Non-pigmented ciliary epithelial cell (primary cell): ENCODE measurements at places on chromosomes 11 and 22.

- DNase-seq = no peak
Observed at GRCh38 chr11:112016765-112017376, 8.3 kb upstream of the DLAT start.

GRCh38 chr22:33337524-33337923, 279.3 kb upstream of the SYN3 start:
- no peak for DNase-seq

DNA sequence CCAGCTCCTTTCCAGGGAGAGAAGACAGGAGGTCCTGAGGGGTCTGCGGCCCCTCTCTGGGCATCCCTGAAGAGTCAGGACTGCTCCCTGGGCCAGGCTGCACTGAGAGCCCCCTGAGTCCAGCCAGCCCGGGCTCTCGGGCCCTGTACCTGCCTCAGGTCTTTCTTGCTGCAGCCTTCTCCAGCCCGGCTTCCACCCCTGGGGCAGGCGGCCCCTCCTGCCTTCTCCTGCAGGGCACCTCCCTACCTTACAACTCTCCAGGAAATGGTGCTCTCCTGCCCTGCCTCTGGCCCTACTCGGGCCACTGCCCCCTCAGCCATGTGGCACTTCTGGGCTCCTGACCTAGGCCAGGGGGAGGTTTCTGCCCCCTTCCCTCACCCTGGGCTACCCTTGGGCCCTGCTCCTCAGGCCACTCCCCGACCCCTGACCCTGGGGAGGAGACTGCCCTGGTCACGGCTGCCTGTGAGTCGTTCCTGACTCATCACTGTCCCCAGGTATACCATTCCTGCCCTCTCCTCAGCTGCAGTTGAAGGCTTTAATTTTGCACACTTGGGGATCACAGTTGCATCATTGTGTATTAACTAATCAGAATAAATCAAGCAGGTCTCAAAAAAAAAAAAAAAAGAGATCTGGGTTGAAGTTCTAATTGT, 251.1 kb downstream of the NXPE2 start:
- no peak for DNase-seq

GRCh38 chr22:29740216-29740615, 20.4 kb downstream of the CABP7 start:
- DNase-seq = no peak

GRCh38 chr11:9947231-9947864, 283.5 kb downstream of the SWAP70 start:
- no peak for DNase-seq

- DNase-seq = no peak
Observed at GRCh38 chr22:23574877-23575276, 5.2 kb downstream of the IGLL1 start.

GRCh38 chr22:19719050-19719482, 4.3 kb upstream of the GP1BB start:
- no peak for DNase-seq

- no peak for DNase-seq
Observed at GRCh38 chr11:75270896-75271418, 30.4 kb downstream of the TPBGL start.

GRCh38 chr11:124977006-124977405, 23.0 kb downstream of the CCDC15 start:
- DNase-seq = no peak

DNA sequence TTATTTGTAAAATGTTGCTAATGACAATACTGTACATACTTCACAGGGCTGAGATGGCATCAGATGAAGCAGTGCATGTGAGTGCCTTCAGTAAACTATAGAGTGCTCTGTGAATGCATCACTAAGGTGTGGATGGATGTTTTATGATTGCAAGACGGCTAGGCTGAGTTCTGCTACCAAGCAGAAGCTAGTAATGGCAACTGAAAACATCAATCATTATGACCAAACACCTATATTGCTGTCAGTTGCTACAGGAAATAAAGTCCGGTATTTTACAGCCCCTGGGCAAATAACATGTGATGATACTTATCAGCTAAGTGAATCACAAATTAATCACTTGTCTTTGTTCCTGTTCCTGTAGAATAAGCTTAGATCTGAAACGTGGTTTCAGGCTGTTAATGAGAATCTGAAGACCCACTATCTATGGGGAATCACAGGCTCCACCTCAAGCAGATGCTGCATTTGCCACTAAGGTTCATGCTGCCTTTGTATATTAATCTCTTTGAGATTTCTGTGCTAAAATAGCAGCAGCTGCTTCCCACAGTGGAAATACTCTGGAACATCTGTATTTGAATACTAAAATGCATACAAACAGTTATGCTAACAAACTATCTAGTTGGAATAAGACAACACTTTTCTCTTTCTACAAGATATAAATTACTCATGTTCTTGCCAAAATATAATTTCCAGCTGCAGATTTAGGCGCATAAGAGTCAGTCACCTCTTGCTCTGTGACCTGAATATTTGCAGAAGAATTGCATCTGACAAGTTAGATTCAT, 254.0 kb upstream of the PITPNB start:
- no peak for DNase-seq

DNA sequence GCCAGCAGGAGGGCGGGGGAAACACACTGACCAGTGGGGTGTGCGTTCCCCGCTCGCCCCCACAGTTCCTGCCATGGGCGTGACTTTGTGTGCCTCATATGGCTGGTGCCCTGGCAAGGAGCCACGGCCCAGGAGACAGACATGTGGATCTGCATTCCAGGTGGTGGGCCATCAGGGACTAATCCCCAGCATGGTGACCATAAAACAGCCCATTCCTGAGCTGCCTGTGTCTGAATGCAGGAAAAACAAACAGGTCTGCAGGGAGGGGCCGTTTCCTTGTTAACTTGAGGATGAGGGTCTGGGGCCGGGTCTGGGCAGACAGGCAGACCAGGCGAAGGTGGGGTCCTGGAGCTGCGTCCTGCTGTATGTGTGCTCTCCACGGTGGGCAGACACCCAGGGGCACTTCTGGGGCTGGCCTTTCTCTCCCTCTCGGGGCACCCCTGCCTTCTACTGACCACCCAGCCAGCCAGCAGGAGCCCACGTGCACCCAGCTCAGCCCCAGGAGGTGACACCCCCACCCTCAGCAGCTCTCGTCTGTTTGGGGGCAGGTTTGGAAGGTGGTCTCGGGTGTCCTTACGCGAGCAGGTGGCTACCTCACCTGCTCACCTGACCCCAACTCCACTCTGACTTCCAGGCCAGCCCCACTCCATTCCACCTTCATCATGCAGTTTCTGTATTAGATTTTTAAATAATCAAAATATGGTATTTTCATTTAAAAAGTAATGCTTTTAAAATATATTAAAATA, 120.3 kb downstream of the KCNQ1OT1 start:
- no peak for DNase-seq

DNA sequence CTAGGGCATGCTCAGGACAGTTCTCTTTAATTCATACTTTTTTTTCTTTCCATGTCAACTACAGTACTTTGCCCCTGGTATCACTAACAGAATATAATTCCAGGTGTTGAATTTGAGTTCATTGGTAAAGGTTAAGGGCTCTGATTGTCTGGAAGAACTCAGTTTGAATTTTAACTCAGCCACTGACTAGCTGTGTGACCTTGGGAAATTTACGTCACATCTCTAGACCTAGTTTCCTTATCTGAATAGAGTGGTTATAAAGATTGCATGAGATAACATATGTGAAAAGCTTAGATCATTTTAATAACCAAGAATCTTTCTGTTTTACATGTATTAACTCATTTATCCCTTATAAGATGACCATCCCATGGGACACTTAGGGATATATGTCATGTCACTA, 15.8 kb upstream of the ZC3H12C start:
- DNase-seq = no peak

DNA sequence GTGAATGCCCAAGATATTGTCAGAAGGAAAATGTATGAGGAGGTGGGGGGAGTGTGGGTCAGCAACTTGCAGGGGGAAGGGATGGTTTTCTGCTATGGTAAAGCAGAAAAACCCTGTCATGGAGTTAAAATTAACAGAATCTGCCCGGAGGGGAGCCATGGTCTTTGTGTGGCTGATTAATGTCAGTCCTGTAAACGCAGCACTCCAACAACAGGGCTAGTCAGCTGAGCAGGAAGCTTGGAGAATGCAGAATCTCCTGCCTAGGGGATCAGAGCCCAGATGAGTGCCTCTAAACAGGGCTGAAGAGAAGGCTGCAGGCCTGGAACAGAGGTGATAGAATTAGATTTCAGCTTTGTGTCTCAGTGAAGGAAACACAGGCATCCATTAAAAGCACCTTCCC, 140.9 kb upstream of the MTNR1B start:
- no peak for DNase-seq

DNA sequence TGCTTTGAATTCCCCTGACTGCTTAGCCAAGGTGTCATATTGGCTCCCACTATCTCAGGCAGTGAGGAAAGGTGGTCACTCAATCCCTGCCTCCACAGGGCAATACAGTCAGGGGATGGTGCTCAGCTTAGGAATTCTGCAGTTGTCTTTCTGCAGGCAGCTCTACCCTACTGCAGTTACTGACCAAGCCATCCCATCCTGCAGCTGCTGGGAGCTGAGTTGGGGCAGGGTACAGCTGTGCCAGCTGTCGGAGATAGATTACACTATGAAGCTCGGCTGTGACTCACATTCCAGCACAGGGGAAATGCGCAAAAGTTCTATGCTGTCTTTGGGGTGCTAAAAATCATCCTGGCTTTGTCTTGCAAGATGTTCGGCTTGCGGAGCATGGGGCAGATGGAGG, 4.4 kb upstream of the DAGLA start:
- DNase-seq = no peak

DNA sequence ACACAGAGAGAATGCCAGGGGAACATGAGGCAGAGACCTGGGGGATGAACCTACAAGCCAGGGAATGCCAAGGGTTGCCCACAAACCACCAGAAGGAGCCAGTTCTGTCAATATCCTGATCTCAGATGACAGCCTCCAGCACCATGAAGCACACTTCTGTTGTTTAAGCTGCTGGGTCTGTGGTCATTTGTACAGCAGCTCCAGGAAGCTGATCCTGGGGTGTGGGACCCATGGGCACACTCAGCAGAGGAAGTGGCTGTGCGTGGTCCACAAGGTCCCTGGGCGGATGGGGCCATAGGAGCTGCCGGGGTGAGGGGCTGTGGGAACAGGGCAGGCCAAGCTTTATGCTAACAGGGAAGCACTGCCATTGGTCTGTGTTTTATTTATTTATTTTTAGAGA, 12.1 kb downstream of the PPM1F start:
- DNase-seq = no peak

GRCh38 chr11:71120471-71120896, 131.9 kb downstream of the SHANK2 start:
- DNase-seq = no peak

- no peak for DNase-seq
Observed at GRCh38 chr22:22880645-22881044, 7.0 kb upstream of the IGLL5 start.

DNA sequence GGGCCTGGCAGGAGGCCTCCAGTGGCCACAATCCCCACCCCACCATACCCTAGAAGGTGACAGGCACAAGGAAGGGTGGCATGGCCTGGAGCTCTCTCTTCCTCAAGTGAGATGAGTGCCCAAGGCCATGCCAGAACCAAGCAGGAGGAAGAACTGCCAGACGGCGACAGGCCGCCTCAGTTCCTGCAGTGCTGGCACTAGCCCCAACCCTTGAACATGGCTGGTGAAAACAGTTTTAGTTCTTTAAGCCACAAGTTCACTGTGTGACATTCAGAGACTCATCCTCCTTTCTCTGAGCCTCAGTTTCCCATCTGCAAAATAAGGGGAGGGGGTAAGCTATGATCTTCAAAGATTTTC, 9.8 kb downstream of the CHRDL2 start:
- no peak for DNase-seq

- DNase-seq = no peak
Observed at GRCh38 chr11:9529334-9529650, 44.2 kb upstream of the WEE1 start.

DNA sequence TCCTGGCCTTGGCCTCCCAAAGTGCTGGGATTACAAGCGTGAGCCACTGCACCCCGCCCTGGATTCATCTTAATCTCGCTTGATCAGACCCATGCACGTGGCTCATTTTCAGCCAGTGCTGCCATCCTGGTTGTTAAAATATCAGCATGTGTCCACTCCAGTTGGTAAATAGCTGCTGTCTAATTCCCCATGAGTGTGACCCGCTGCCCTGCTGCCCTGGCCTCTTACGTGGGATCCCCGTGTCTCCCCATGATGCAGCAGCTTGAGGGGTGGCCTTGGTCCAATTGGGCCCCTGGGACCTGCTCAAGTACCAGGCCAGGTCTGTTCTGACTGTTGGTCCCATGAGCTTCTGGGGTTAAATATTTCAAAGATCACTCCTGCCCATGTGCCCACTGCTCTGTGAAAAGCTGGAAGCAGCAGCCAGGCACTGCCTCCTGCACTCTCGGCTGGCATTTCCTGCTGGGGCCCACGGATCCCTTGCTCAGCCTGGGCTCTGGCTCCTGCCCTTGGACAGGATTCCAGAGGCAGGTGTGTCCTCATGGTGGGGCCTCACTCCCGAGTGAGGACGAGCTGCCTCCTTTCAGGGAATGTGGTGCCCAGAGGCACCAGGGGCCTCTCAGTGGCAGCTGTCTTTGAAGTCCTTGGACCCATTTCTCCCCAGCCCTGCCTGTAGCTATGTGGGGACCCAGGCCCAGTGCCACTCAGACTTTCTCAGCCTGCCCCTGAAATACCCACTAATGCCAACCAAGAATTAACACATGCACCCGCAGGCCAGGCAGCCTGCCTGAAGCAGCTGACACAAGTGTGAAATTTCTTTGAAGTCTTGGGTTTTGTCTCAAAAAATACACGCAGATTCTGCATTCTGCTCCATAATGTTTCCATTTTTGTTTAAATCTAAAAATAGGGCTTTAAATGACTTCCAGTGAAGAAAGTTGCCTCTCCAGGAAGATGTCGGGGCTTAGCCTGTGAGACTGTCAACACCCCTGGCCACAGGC, 38.1 kb upstream of the PRDM11 start:
- no peak for DNase-seq

- no peak for DNase-seq
Observed at GRCh38 chr11:90737444-90738050, 514.7 kb upstream of the CHORDC1 start.

DNA sequence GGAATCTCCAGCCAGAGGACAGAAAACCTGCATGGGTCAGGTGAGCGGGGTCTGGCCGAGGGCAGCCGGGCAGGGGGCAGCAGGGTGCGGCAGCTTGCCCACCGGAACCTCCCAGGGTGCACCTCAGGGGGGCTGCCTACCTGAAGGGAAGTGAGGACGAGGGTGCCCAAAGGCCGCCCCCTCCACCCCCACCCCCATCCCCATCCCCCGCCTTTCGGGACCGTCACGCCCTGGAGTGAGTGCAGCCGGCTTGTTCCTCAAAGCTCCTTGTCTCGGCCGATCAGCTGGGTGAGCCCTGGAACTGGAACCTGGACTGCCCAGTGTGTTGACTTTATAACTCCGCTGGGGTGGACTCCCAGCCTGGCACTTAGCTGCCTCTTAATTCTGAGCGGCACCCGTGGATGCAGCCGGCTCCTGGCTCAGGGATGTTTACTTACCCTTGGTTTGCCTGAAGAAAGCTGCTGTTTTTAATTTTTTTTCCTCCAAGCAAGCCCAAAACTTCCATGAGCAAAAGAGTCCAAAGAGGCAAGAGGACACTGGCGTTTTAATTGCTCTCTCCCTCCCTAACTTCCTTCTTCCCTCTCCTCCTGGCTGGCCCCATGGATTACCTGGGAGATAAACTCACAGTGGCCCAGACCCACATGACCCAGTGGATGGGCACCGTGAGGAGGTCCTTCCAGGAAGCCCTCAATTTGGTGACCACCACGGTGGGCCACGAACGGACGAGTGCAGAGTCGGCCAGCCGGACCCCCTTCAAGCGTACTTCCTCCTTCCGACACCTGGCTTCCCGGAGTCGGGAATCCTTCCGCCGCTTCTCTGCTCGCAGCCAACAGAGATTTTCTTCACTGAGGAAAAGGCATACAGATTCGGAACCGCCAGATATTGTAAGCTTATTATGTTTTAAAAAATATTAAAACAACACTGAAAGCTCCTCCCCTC, 87.8 kb upstream of the CRYBB3 start:
- no peak for DNase-seq

GRCh38 chr11:67544616-67545242, 21.5 kb upstream of the CABP2 start:
- DNase-seq = no peak
